ENCODE measurements at places on chromosomes 4 and X.

DNA sequence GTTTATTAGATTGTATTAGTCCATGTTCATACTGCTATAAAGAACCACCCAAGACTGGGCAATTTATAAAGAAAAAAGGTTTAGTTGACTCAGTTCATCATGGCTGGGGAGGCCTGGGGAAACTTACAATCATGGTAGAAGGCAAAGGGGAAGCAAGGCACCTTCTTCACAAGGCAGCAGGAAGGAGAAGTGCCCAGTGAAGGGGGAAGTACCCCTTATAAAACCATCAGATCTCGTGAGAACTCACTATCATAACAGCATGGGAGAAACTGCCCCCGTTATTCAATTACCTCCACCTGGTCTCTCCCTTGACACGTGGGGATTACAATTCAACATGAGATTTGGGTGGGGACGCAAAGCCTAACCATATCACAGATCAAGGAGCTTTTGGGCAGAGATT lies 8.1 kb upstream of the HSD17B13 start:
- DNase-seq: no peak

- DNase-seq: no peak
These were observed 18.2 kb downstream of the IL13RA1 start for GRCh38 chrX:118745570-118745969.

DNA sequence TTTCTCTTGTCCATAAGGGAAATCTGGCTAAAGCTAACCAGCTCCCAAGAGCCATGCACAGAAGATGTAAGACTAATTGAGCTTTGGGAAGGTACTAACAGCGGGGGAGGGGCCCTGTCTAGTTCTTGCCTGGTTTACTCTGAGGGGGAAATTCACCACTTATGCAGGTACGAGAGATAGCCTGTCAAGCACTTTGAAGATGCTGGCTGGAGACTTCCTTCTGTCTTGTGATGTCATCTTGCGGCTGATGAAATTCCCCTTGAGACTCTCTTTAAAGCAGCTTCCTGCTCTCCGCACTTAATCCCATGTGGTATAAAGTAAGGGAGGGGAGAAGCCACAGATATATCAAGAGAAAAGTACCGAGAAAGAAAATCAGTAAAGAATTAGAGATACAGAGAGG lies 345.3 kb downstream of the MAPK10 start:
- no peak for DNase-seq

DNA sequence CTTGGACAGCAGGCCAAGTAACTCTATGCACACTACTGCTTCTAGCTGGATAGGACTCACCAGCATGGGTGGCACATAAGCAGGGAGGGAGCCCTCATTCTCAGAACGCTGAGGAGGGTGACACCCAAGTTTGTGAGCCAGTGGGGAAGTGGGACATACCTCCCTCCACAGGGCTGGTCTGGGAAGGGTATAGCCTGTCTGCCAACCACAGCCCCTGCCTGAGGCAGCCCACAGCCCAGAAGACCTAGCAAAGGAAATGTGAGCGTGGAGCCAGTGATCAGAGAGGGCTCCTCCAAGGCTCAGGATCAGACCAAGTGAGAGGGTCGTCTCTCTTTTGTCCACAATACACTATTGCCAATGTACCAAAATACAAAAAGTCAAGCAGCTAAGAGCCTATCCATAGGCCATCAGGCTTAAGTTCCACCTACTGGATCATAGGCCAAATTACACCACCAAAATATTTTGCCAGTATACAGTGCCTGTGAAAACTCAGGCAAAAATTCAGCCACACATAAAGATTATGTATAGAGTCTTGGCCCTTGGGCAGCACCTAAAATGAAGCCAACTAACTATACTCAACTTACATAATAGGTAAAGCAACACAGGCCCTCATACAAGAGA lies 1203.1 kb downstream of the PCDH18 start:
- DNase-seq: no peak

- DNase-seq: no peak
These were observed 140.6 kb upstream of the ARX start for GRCh38 chrX:25156323-25156722.

- DNase-seq: no peak
These were observed 172.2 kb upstream of the CXCL13 start for GRCh38 chr4:77433418-77433733.

GRCh38 chr4:5651089-5651488 lies 57.3 kb downstream of the EVC2 start:
- no peak for DNase-seq

DNA sequence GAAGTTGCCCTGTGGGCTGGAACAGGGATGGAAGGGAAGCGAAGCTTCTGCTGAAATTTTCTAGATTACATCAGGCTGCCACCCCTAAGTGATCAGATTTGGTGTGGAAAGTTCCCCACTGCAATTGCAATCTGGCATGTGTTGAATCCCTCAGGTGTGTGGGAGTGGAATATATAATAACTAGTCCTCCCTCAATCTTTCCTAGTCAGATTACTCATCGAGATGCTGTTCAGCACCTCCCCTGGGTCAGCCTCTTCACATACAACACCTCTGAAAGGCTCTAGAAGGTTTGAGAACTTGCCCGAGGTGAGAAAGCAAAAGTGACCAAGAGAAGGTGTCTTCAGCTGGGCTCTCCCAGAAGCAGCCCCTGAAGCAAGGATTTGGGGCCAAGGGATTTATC lies 336.8 kb downstream of the BCOR start:
- DNase-seq: no peak

DNA sequence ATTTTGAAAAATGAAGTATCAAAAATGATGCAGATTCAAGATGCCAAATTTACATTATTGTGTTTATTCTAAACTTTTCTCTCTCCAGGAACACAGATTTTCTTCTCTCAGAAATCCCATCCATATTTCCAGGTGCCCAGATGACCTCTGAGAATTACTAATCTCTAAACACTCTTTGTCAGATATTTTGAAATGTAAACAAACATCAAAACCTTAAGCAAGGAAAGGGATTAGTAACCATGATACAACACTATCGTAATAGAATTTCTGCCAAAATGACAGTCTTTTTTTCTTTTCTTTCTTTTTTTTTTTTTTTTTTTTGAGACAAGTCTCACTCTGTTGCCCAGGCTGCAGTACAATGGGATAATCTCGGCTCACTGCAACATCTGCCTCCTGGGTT lies 76.7 kb downstream of the PDS5A start:
- DNase-seq: no peak

DNA sequence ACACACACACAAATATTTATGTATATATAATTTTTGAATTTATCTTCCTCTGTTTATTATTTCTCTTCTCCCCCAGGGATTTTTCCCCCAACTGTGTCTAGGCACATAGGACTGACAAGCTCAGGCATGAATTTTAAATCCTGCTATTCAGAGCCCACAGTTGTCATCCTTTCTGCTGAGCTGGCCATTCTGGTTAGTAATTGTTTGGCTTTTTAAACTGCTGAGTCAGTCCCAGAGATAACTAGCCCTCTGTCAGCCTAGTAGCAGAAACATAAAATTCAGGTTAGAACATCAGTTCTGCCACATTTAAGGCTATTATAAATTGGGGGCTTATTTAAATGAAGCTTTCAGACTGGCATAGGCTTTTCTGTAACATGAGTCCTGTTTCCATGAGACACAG lies 151.7 kb upstream of the MAOA start:
- DNase-seq: no peak

DNA sequence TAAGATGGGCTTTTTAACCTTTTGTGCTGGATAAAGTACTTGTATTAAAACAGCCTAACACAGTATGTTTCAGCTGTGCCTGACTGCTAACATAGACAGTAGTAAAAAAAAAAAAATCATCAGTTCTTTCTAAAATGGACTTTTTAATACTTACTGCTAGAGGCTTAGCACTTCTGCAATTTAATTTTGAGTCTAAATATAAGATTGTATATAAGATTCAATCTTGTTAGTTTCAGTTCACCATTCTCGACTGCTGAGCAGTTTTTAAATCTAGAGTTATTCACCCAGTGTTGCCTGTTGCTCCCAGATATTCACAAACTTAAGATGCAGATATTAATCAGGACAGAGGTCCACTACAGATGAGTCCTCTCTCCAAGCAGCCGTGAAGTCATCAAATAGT lies 6.8 kb downstream of the PLA2G12A start:
- no peak for DNase-seq

DNA sequence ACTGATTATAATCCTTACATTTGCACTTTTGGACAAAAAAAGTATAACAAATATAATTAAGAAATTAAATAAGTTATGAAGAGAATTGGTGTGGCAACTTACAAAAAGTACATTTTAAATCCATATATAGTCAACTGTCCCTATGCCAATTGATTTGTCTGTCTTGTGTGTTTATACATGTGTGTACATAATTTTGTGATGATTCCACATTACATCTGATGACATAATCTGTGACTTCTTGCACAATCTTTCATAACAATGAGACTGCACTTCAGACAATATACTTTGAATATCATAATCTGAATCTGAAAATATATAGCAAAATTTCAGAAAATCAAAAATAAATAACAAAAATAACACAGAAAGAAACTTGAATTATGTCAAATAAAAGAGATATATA lies 953.4 kb downstream of the FAT4 start:
- DNase-seq: no peak

GRCh38 chrX:97070346-97070745 lies 186.6 kb downstream of the RPA4 start:
- DNase-seq: no peak

- DNase-seq: no peak
These were observed 12.0 kb downstream of the APBB2 start for GRCh38 chr4:41202356-41202755.

DNA sequence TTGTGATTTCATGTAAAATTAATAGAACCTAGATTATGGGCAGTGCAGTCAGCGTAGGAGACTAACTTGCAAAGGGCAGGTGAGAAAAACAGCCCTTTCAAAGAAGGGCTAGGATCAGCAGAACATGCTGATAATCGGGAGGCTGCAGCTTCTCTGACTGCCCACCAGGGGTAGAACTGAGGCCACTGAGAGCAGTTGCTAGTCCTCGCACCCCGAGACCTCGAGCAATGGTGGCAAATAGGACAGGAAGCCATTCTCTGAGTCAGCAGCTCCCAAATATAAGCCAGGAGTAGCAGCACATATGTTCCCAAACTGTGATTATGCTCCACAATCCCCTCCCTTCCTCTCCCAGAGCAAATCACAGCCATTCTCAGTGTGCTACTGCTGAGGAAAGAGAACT lies 186.5 kb downstream of the MSL3 start:
- DNase-seq: no peak

- DNase-seq: no peak
These were observed 4.2 kb upstream of the TMSB4X start for GRCh38 chrX:12970691-12971202.

DNA sequence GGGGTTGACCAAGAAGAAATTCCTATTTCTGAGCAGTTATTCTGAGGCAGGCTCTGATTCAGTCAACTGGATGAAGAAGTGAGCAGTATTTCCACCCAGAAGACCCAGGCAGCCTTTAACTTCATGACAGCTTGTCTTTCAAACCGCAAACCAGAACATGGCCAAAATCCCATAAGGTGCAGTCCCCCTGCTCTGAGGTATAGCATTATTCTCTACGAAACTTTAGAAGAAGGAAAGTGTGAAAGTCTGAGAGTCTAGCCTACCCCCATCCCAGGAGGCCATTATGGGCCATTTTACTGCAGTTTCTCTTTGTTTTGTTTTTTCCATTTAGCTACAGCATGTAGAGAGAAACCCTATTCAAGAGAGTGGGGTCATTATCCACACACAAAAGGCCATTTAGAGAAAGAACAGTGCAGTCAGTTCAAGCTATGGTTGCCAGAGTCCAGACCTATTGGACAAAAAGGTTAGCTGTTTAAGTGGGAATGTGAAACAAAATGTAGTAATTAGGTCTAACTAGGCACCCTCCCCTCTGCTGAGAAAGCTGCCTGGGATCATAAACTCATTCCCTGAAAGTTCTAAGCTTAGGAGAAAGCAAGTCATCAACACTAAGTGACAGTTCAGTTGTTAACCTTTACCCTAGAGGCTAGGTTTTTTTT lies 52.1 kb upstream of the RASGEF1B start:
- DNase-seq: no peak

DNA sequence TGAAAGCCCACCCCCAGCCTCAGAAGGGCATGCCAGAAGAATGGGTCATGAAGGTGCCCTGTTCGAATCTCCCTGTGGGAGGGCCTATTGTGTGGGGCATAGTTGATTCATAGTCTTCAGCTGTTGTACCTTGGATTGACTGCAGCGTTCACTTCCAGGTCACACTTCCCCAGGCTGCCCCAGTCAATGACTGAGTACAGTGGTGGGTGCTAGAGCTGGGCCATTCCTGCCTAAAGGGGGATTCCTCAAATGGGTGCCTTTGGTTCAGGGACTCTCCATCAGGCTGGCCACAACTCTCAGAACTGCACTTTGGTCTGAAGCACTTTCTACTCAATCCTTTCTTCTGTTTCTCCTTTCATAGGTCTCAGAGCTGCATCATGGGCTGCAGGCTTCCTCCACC lies 35.0 kb upstream of the RASGEF1B start:
- DNase-seq: no peak

GRCh38 chr4:23324021-23324690 lies 565.7 kb downstream of the PPARGC1A start:
- no peak for DNase-seq

GRCh38 chr4:14646831-14647230 lies 355.4 kb upstream of the CPEB2 start:
- no peak for DNase-seq

GRCh38 chrX:20271730-20272129 lies 5.0 kb upstream of the RPS6KA3 start:
- DNase-seq: no peak

GRCh38 chrX:68536884-68537283 lies 38.0 kb downstream of the YIPF6 start:
- no peak for DNase-seq

DNA sequence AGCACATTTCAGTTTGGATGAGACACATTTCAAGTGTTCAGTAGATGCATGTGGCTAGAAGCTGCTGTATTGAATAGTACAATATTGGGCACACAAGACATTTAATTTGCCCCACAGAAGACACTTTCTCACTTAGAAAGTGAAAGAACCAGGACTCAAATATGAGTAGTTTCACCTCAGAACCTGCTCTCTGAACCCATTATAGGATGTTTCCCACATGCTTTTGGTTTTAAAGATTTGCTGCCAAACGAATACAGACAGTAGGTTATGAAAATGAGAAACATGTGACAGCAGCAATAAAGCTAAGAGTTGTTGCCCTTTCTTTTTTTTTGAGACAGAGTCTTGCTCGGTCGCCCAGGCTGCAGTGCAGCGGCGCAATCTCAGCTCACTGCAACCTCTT lies 32.3 kb downstream of the C4orf54 start:
- DNase-seq: no peak

DNA sequence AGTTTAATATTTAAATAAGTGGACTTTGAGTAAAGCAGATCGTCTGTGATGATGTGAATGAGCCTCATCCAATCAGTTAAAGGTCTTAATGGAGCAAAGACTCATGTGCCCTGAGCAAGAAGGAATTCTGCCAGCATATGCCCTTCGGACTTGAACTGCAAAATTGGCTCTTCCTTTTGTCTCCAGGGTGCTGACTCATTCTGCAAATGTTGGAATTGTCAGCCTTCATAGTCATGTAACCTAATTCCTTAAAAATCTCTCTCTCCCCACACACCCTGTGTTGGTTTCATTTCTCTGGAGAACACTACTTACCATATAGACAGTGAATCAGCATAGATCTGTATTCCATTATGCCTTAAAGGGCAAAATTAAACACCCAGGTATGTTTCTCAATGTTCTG lies 609.8 kb upstream of the GALNTL6 start:
- DNase-seq: no peak

- no peak for DNase-seq
These were observed 5.0 kb downstream of the CXXC4 start for GRCh38 chr4:104489731-104490095.

- no peak for DNase-seq
These were observed 9.2 kb upstream of the ABLIM2 start for GRCh38 chr4:8167815-8168214.
